ENCODE measurements at places on chromosomes 12 and 14. TPM values are rescaled to one million over a fixed set of nuclear protein-coding genes. Genes with fewer than 3 reads are reported as not detected.

The SYNDIG1L gene
- not detected for total RNA-seq

The KRT77 gene
- total RNA-seq, result not detected

The RASSF8 gene
- 85.0 TPM for total RNA-seq

The PRIMA1 gene
- total RNA-seq, result 21.9 TPM

The EGLN3 gene
- total RNA-seq, result 13.4 TPM

The KLRC3 gene
- not detected for total RNA-seq

The AQP6 gene
- 0.14 TPM for total RNA-seq

The ANKS1B gene
- total RNA-seq, result 57.3 TPM

The RNASE3 gene
- not detected for total RNA-seq

The GALNT8 gene
- 1.3 TPM for total RNA-seq

The DBX2 gene
- under 0.01 TPM for total RNA-seq

The PLEKHG7 gene
- not detected for total RNA-seq

The KRT75 gene
- not detected for total RNA-seq

The TEX52 gene
- total RNA-seq, result not detected

The RALGAPA1 gene
- 89.9 TPM for total RNA-seq

The PLEKHD1 gene
- under 0.01 TPM for total RNA-seq

The C14orf180 gene
- not detected for total RNA-seq

The KCNC2 gene
- 0.41 TPM for total RNA-seq

The SRGAP1 gene
- 16.3 TPM for total RNA-seq

The EMP1 gene
- 72.1 TPM for total RNA-seq

The NTS gene
- not detected for total RNA-seq

The PRH2 gene
- not detected for total RNA-seq

The ATN1 gene
- 53.8 TPM for total RNA-seq

The PPFIA2 gene
- 2.5 TPM for total RNA-seq

The TMEM120B gene
- 3.7 TPM for total RNA-seq

The IFI27 gene
- 25.2 TPM for total RNA-seq

The PYGL gene
- total RNA-seq, result 32.1 TPM

The OR6C2 gene
- not detected for total RNA-seq

The RNF212B gene
- not detected for total RNA-seq

The ARL1 gene
- 49.3 TPM for total RNA-seq

The LRR1 gene
- total RNA-seq, result 7.1 TPM

The MYF6 gene
- not detected for total RNA-seq

The DEPDC4 gene
- not detected for total RNA-seq

The TUNAR gene
- total RNA-seq, result not detected

The KLRF1 gene
- not detected for total RNA-seq

The CDC42BPB gene
- 64.1 TPM for total RNA-seq

The PITPNM2 gene
- total RNA-seq, result 6.6 TPM

The DIO2 gene
- 0.41 TPM for total RNA-seq

The ANKRD33 gene
- not detected for total RNA-seq
